Germinal center (tissue), 1 donor: ENCODE measurements at places on chromosomes 13 and 19.
A peak's percentile ranks its signal among the peaks of the same experiment; 100 is the strongest.

DNA sequence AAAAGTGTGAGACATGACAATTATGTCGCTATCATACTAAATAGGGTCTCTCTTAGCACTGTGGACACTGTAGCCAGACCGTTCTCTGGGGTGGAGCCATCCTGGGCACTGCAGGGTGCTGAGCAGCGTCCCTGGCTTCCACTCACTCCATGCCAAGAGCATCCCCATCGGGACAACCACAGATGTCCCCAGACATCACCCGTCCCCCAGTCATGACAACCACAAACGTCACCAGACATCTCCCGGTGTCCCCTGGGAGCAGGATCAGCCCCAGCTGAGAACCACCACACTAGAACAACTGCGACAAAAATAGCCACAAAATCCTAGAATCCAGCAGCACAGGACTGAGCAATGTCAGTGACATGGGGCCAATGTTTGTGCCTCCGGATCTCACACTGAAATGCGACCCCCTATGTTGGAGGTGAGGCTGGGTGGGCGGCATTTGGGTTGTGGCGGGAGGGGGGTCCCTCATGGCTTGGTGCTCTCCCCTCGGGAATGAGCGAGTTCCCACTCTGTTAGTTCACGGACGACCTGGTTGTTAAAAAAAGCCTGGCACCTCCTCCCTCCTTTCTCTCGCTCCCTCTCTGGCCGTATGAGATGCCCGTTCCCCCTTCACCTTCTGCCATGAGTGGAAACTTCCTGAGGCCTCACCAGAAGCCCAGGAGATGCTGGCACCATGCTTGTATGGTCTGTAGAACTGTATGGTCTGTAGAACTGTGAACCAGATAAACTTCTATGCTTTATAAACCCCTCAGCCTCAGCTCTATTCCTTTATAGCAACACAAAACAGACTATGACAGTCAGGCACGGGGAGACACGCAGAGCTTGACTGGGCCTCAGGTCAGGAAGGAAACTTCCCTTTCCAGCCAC, 93.9 kb downstream of the GADD45B start:
- DNase-seq, result no peak

GRCh38 chr13:28529836-28530235, 34.9 kb upstream of the FLT1 start:
- no peak for DNase-seq

DNA sequence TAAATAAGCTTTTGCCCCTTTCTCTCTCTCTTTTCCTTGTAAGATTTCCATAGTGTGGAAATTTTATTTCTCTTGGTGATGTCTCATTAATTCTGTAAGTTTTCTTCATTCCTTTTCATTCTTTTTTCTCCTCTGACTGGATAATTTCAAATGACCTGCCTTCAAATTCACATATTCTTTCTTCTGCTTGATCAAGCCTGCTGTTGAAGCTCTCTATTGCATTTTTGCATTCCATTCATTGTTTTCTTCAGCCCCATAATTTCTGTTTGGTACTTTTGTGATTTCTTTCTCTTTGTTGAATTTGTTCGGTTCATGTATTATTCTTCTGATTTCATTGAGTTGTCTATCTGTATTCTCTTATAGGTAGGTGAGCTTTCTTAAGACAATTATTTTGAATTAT, 42.2 kb upstream of the ZNF507 start:
- no peak for DNase-seq

GRCh38 chr13:111166882-111167675, 52.0 kb downstream of the ARHGEF7 start:
- peak; percentile 53 for DNase-seq

GRCh38 chr19:2186071-2186846, 22.5 kb downstream of the DOT1L start:
- no peak for DNase-seq

- DNase-seq, result peak; percentile 17
These were observed 1.4 kb downstream of the PEG3 start for GRCh38 chr19:56838909-56839651.
